ENCODE measurements at places on chromosomes 2 and 18. TPM values are rescaled to one million over a fixed set of nuclear protein-coding genes. Genes with fewer than 3 reads are reported as not detected.
A peak's percentile ranks its signal among the peaks of the same experiment; 100 is the strongest.

DNA sequence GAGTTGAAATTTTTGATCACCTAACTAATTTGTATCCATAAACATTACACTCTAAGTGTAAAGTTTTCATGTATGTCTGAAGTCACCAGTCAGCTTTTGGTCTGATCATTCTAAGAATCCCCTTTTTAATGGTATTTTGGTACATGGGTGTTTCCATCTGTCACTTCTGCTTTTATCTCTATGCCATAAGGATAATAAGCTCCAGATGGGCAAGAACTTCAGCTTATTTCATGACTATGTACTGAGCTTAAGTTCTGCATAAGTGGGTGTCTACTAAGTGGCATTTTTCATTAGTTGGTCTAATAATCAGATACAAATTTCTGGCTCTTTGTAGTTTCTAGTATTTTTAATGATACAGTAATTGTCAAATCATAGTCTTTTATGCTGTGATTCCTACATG lies 20.4 kb downstream of the UBXN4 start:
- no peak for DNase-seq

DNA sequence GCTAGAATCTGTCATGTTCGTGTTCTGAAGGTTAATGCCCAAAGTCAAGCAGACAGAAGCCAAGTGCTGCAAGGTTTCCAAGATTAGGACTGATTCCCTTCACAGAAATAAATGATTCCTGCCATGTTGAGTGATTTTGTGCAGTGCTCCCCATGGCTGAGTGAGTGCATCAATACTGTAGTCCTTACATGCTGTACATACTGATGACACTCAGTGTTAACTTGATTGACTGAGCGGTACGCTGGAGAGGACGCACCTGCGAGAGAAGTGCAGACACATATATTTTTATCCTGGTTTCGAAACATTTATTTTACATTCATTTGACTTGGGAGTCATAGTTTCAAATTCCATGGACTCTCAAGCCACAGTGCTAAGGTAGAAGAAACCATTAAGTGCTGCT lies 92.0 kb downstream of the ASXL3 start:
- DNase-seq = no peak

The RDH14 gene
- 38.0 TPM for total RNA-seq

- DNase-seq = no peak
These were observed 56.1 kb downstream of the PLEKHM3 start for GRCh38 chr2:207969249-207969648.

DNA sequence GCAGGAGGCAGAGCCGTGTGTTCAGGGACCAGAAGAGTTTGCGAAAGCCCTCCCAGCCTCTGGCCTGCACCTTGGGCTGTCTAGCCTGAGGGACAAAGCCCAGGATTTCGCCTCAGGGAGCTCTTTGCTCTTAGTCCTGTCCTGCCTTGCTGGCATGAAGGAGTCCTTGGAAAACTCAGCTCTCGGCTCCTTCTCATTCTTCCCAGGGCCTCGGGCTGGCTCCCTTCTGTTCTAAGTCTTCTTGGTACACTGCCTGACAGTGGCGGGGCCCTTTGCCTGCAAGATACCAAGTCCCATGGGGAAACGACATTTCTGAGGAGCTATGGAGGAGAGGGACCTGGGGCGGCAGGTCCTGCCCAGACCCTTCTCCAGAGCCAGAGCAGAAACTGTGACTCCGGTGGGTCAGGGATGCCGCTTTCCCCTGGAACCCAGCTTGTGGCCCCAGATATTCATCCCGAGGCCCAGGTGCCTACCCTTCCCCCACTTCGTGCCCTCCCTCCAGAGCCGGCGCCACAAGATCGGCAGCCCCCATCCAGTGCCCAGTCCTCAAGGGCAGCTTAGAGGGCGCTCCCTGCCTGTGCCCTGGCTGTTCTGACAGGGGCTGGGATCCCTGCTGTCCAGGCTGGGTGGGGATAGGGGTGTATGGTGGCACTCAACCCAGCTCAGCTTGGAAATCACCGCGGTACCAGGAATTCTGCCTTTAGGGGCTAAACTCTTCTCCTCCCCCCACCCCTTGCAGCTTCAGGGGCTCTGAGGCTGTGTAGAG lies 5.5 kb upstream of the CYP26B1 start:
- DNase-seq = no peak

The TTC39C gene
- 108 TPM for total RNA-seq

DNA sequence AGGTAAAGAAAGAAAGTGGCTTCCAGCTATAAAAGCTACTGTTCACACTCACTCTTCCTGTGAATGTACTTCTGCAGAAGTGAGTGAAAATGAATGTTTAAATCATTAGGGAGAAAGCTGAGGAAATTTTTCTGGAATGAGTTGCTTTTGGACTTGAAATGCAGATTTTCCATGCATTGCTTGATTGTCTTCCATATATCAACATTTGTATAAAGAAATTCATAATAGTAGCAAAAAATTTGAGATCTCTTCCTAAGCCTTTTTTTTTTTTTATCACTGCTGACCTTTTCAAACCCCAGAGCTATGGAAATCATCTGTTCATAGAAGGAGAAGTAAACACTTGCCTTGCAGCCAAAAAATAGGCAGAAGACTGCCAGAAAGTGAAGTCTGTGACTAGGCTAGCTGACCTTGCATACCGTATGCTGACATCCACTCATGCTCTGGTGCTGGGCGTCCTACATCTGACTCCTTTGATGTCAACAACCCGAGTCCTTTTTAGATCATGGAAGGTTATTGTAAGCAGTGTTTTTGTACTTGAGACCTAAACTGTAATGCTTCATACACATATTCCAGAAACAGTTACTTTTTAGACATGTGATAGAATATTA lies 154.5 kb upstream of the RASGRP3 start:
- no peak for DNase-seq

- DNase-seq = no peak
These were observed 255.6 kb downstream of the PTPRM start for GRCh38 chr18:7822435-7823331.

DNA sequence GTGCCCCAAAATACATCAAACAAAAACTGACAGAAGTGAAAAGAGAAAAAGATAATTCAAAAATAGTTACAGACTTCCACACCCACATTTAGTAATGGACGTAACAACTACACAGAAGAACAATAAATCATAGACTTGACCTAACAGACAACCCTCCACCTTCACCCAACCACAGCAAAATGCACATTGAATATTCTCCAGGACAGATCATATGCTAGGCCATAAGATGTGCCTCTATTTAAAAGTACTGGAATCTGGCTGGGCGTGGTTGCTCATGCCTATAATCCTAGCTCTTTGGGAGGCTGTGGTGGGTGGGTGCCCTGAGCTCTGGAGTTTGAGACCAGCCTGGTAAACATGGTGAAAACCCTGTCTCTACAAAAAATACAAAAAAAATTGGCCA lies 20.0 kb downstream of the SLC66A2 start:
- no peak for DNase-seq

DNA sequence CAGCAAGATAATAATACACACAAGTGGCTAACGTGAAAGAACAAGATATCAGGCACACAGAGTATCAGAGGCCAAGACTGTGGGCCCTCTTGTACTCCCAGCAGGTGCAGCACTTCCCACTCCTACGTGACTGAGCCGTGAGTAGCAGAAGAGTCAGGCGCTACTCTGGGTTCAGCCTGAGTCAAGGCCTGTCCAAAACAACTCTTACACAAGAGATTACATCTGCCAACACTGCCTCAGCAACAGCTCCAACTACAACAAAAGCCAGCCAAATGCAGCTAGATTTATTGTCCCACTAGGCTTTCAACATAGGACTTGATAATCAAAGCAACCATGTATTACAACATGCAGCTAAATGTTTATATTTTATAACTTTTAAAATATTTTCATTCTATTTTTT lies 56.2 kb downstream of the ITSN2 start:
- DNase-seq = peak; percentile 7

- no peak for DNase-seq
These were observed 357.6 kb downstream of the MTX2 start for GRCh38 chr2:176626796-176627195.

The SH3BP4 gene
- 57.6 TPM for total RNA-seq

DNA sequence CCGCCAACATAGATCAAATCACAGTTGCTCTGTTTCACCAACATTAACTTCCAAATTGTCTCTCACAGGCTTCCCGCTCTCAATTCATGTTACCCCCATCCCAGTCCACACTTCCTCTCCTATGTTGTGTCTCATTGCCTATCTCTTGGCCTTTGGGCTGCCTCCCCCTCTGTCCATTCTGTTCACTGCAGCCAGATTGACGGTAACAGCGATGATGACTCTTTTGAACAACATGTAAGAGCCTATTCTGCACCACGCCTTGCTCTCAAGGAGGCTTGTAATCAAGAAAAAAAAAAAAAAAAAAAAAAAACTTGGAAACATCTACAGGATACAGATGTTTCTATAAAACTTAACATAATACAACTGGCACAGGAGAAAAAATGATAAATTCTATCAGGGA lies 77.3 kb upstream of the RMDN2 start:
- peak; percentile 6 for DNase-seq

GRCh38 chr2:55992455-55992854 lies 68.9 kb upstream of the EFEMP1 start:
- no peak for DNase-seq

DNA sequence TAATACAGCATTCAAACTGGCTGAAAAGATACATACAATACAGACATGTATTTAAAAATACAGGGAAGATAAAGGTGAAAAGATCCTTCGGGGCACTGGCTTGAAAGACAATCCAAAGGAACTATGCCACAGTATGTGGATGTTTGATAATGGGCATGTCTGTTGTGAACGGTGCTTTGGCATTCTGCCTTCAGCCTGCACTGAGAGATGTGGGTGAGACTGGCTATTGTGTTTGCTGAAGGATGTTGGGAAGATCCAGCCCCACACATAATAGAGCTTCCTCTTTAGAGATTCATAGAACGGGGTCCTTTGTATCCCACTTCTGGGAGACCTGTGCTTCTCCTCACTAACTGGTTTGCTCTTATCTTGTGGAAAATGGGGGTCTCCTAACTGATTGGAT lies 65.1 kb upstream of the CXCR4 start:
- no peak for DNase-seq

GRCh38 chr2:54191361-54192135 lies 64.5 kb downstream of the TSPYL6 start:
- no peak for DNase-seq

The ANTXR1 gene
- total RNA-seq = 24.7 TPM

DNA sequence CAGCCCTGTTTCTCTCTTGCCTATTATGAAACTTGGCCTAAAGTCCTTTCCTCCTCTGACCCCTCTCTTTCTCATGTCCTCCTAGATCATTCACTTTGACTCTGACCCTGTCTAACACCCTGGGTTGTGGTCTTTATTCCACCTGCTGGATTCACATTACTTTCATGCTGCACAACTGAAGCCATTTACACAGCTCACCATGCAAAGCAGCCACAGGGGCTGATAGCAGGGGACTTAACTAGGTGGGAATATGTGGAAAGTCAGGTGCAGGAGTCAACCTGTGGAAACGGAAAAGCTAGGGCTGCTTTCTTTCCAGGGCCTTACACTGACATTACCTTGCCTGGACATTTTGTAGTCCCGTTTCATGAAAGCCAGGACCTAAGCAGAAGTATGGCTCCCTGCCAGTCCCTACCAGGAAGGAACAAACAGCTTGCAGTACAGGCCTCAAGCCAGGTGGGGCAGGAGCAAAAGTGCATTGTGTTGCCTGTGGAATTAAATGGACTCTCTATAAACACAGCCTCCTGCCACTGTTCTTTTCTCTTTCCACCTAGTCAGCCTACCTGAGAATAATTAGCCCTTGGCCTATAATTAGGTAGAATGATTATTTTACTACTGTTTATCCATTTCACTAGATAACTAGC lies 11.8 kb downstream of the MAPRE3 start:
- DNase-seq = peak; percentile 58
